Mesothelial cell of epicardium (in vitro differentiated cells): ENCODE measurements at places on chromosomes 4 and X. TPM values are rescaled to one million over a fixed set of nuclear protein-coding genes. Genes with fewer than 3 reads are reported as not detected.

Gene GLRA3
- 0.02 TPM in 1 of 3 replicates, not detected in the others for total RNA-seq

Gene ZNF732
- 1.6 to 2.7 TPM (median 2.0 TPM) in 3 replicates for total RNA-seq

Gene PSAPL1
- total RNA-seq, result 0.07 TPM in 1 of 3 replicates, not detected in the others

Gene ZNF280C
- total RNA-seq, result 14.2 to 14.8 TPM (median 14.5 TPM) in 3 replicates

Gene CSAG1
- total RNA-seq, result not detected in 3 replicates

Gene ELF2
- 55.2 to 58.2 TPM (median 57.1 TPM) in 3 replicates for total RNA-seq

Gene WNK3
- 15.8 to 17.2 TPM (median 15.9 TPM) in 3 replicates for total RNA-seq

Gene POLN
- total RNA-seq, result 3.7 to 5.8 TPM (median 4.5 TPM) in 3 replicates

Gene NPY1R
- total RNA-seq, result 0.45 to 0.62 TPM (median 0.56 TPM) in 3 replicates

Gene TMEM31
- total RNA-seq, result 0.74 to 1.2 TPM (median 0.75 TPM) in 3 replicates

Gene KCNIP4
- 2.6 to 3.0 TPM (median 2.7 TPM) in 3 replicates for total RNA-seq

DNA sequence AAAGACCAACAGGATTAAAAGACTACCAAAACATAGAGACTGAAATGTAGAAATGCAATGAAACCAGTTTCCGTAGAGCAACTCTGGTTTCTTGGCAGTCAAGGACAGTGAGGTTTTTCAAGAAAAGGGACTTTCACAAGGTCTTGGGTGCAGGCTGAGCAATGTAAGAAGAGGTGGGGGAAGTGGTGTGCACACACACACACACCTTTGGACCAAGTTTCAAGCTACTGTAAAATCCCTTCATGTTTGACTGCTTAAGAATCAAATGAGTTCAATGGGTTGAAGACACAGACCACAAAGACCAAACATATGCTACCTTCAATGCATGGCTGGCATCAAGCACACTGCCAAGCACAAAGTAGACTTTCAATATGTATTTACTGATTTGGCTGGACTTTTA, 17.8 kb upstream of the MCF2 start:
- H3K4me1 ChIP-seq, result no peaks in the 10 kb centered on the region
- H3K27ac ChIP-seq, result no peak overlapping the region

GRCh38 chr4:142331132-142331531, 515.0 kb downstream of the INPP4B start:
- H3K27me3 ChIP-seq, result no peaks in the 10 kb centered on the region
- peaks cover 5% of the 10 kb centered on the region for H3K36me3 ChIP-seq
- H3K4me1 ChIP-seq, result peaks cover 32% of the 10 kb centered on the region
- H3K27ac ChIP-seq, result peak overlapping the region; percentile 50
- no peak overlapping the region for H3K4me3 ChIP-seq

DNA sequence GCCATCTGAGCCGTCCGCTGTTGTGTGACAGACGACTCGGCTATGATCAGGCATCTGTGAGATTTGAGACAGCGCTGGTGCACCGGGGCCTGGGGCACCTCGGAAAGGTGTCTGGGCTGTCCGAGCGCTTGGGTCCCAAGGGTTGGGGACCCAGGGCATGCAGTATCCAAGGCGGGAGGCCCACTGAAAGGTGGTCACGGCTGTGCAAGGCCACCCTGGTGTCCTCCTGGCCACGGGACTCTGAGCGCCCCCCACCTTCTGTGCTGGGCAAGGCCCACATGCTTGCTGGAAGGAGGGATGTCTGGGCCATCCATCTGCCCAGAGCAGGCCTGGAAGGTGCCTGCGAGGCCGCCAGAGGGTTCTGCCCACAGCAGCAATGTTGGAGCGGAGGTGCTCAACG, 19.9 kb downstream of the TACC3 start:
- DNase-seq, result no peak
- no peak overlapping the region for H3K4me3 ChIP-seq
- no peaks in the 10 kb centered on the region for H3K27me3 ChIP-seq
- no peak overlapping the region for H3K27ac ChIP-seq

- no peak overlapping the region for H3K4me3 ChIP-seq
- peaks cover 68% of the 10 kb centered on the region for H3K27me3 ChIP-seq
- no peak overlapping the region for H3K27ac ChIP-seq
- H3K36me3 ChIP-seq, result no peaks in the 10 kb centered on the region
These were observed 4.6 kb upstream of the FGFRL1 start for GRCh38 chr4:1006856-1007255.

DNA sequence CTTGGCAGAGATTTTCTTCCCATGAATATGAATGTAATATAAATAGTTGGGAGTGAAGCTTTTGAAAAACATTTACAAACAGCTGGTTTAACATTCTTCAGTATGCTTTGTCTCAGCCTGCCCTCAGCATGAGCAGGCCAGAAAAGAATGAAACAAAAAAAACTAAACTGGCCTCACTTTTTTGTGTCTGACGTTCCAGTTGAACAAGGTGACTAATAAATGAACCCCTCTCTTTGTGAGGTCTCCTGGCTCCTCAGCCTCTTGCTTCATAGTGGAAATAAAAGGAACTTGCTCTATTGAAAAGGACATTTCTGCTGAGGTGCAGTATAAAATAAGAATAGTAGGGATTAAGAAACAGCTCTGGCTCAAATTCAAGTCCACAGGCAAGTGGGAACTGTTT, 9.4 kb downstream of the CHST7 start:
- peaks cover 23% of the 10 kb centered on the region for H3K4me1 ChIP-seq
- H3K4me3 ChIP-seq, result no peak overlapping the region
- H3K27me3 ChIP-seq, result no peaks in the 10 kb centered on the region
- H3K36me3 ChIP-seq, result peaks cover 2% of the 10 kb centered on the region

GRCh38 chrX:46607916-46608315, 34.4 kb downstream of the CHST7 start:
- no peak overlapping the region for H3K27ac ChIP-seq
- no peak for DNase-seq
- H3K4me3 ChIP-seq, result no peak overlapping the region
- peaks cover 1% of the 10 kb centered on the region for H3K36me3 ChIP-seq
- H3K4me1 ChIP-seq, result no peaks in the 10 kb centered on the region

DNA sequence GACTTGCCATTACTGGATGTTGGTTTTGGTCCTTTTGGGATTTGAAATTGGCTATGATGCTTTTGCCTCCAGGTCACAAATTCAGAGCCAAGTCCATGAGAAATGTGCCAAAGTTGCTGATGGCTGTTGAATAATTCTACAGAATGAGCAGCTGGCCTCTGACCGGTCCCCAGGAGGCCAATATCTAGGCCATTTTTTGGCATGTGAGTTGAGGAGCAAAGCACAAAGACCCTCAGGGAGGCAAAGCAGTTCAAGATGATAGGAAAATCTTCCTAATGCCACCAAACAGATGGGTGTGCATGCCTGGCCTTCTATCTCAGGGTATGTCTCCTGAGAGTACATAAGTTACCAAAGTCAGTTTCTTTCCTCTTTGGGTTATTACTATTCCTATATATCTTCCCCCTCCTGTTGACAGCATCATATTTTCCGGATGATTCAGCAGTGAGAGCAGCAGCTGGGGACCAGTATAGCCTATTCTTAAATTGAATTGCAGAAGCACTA, 44.4 kb downstream of the SEL1L3 start:
- no peak overlapping the region for H3K27ac ChIP-seq
- no peak overlapping the region for H3K4me3 ChIP-seq
- no peak for DNase-seq

DNA sequence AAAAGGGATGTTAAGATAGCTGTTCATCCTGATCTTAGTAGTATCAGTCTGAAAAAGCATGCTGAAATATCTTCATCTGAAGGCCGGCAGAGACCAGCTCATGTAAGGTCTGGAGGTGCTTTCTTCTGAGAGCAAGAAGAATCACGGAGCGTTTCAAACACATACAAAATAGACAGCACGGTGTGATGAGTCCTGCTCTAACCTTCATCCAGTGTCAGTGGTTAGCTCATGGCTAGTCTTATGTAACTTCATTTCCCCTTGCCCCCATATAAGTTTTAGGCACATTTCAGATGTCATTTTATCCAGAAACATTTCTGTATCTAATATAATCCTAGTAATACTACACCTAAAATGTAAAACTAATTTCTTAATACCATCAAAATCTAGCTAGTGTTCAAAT, 27.8 kb downstream of the ADD1 start:
- H3K27me3 ChIP-seq, result no peaks in the 10 kb centered on the region
- peaks cover 51% of the 10 kb centered on the region for H3K4me1 ChIP-seq
- no peak for DNase-seq
- no peak overlapping the region for H3K4me3 ChIP-seq
- H3K27ac ChIP-seq, result no peak overlapping the region
- peaks cover 7% of the 10 kb centered on the region for H3K36me3 ChIP-seq

GRCh38 chr4:186660403-186660802, 63.3 kb downstream of the FAT1 start:
- no peak overlapping the region for H3K4me3 ChIP-seq
- peaks cover 22% of the 10 kb centered on the region for H3K36me3 ChIP-seq
- H3K27ac ChIP-seq, result no peak overlapping the region

- peak within 1 kb of the TSS; percentile 84 for H3K4me3 ChIP-seq
- peak within 1 kb of the TSS; percentile 67 for H3K27ac ChIP-seq
- peaks cover 18% of the 10 kb centered on the region for H3K4me1 ChIP-seq
- peaks cover 20% of the 10 kb centered on the region for H3K27me3 ChIP-seq
These were observed at the start of gene CORIN for GRCh38 chr4:47837908-47838294. Gene CORIN (minus strand): TSS chr4:47838067. CDS start chr4:47837949, 118 bp downstream.

GRCh38 chr4:83207497-83208101, 77.0 kb downstream of the COQ2 start:
- no peaks in the 10 kb centered on the region for H3K4me1 ChIP-seq
- H3K4me3 ChIP-seq, result no peak overlapping the region
- no peak for DNase-seq
- peaks cover 4% of the 10 kb centered on the region for H3K36me3 ChIP-seq
- no peak overlapping the region for H3K27ac ChIP-seq
- H3K27me3 ChIP-seq, result no peaks in the 10 kb centered on the region

- no peak overlapping the region for H3K4me3 ChIP-seq
- no peaks in the 10 kb centered on the region for H3K4me1 ChIP-seq
- H3K27me3 ChIP-seq, result no peaks in the 10 kb centered on the region
- no peak for DNase-seq
- H3K36me3 ChIP-seq, result no peaks in the 10 kb centered on the region
These were observed 83.0 kb upstream of the TACR3 start for GRCh38 chr4:103802766-103803165.

DNA sequence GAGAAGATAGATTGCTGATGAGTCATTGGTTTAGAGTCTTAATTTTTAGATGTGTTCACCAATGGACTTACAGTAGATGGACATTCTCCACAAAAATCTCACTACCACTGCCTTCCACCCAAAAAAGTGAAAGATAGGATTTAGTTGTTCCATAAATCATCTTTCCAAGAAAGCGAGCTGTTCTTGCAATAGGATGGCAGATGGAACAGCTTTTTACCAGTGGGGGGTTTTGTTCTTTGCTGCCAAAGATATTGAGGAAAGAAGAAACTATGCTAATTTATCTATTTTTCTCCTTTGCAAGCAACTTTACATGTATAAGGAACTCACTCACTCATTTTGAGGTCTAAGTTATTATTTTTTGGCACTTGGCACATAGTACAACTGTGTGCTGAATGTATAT, 109.5 kb downstream of the ADGRL3 start:
- DNase-seq, result no peak
- no peak overlapping the region for H3K4me3 ChIP-seq
- no peaks in the 10 kb centered on the region for H3K27me3 ChIP-seq

GRCh38 chr4:878796-879728, 53.1 kb downstream of the GAK start:
- no peak for DNase-seq
- H3K4me1 ChIP-seq, result no peaks in the 10 kb centered on the region
- H3K27me3 ChIP-seq, result no peaks in the 10 kb centered on the region

DNA sequence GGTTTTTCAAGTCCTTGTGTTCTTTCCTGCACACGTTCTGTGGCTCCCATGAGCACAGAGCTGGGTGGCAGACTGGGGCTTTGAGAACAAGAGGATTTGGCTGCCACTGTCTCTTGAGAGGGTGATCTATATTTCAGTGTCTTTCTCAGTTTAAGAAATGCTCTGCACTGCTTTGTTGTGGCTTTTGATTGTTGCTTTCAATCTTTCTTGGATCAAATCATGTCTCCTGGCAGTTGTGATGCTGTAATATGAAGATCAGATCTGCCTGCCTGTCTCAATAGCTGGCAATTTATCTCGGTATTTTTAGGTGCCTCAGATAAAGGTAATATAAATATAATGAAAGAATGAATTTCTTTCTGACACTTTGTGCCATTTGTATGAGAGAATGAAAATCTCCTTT, 273.3 kb upstream of the LCORL start:
- no peak overlapping the region for H3K4me3 ChIP-seq
- DNase-seq, result no peak
- H3K36me3 ChIP-seq, result no peaks in the 10 kb centered on the region
- H3K27me3 ChIP-seq, result no peaks in the 10 kb centered on the region

DNA sequence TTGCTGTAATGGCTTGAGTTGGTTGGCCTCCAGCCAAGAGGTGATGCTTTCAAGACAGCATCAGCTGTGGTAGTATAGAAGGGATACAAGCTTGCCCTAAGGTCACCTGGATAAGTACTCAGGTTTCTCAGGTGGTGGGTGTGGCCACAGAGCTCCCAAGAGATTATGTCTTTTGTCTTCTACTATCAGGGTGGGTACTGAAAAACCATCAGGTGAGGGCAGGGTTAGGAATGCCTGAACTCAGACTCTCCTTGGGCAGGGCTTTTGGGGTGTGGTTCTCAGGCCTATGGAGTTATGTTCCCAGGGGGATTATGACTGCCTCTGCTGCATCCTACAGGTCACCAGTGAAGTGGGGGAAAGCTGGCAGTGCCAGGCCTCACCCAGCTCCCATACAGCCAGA, 654.6 kb upstream of the GALNT7 start:
- H3K4me3 ChIP-seq, result no peak overlapping the region
- DNase-seq, result no peak
- H3K36me3 ChIP-seq, result no peaks in the 10 kb centered on the region
- no peaks in the 10 kb centered on the region for H3K27me3 ChIP-seq
- no peaks in the 10 kb centered on the region for H3K4me1 ChIP-seq

DNA sequence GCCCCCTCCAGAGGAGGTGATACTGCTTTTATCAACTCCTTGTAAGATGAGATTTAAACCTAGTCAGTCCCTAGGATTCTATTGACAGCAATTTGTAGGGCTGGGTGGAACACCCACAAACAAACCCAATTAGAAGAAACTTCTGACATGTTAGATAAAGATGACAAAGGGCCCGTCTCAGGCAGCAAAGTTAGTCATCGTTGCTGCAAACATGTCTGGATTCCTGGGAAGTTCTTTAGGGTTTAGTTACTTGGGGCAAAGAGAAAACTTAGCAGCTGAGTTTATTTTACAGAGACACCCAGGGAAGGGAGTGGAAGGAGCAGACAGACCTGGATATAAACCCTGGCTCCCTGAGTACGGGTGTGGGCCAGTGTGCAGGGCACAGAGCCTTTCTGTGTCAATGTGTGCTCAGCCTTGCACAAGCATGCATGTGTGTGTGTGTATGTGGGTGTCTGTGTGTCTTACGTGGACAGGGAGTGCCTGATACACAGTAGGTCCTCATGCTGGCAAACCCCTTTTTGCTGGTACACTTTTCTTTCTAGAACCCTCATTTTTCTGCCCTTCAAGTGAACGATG, 130.0 kb upstream of the STX18 start:
- H3K27ac ChIP-seq, result peak overlapping the region; percentile 48
- H3K4me1 ChIP-seq, result peaks cover 81% of the 10 kb centered on the region

DNA sequence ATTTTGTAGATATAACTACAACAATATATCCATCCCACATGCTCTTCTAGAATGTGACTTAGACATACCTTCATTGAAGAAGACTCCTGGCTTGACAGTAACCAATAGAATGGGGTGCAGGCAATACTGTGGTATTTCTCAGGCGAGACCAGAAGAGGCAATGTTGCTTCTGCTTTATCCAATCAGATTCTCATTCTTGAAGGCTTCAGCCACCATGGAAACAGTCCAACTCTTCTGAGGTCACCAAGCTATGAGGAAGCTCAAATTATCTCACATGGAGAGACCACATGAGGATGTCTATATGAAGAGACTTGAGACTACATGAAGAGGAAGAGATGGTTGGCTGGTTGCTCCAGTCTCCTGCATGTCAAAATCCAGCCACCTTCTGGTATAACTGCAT, 469.9 kb downstream of the PCDH10 start:
- H3K27ac ChIP-seq, result no peak overlapping the region
- no peak for DNase-seq
- H3K4me3 ChIP-seq, result no peak overlapping the region
- no peaks in the 10 kb centered on the region for H3K36me3 ChIP-seq
- no peaks in the 10 kb centered on the region for H3K27me3 ChIP-seq
- peaks cover 21% of the 10 kb centered on the region for H3K4me1 ChIP-seq
